ENCODE measurements at places on chromosomes 11 and 22.

GRCh38 chr11:3340025-3340424 is 38.9 kb downstream of the ZNF195 start:
- no peak for DNase-seq

DNA sequence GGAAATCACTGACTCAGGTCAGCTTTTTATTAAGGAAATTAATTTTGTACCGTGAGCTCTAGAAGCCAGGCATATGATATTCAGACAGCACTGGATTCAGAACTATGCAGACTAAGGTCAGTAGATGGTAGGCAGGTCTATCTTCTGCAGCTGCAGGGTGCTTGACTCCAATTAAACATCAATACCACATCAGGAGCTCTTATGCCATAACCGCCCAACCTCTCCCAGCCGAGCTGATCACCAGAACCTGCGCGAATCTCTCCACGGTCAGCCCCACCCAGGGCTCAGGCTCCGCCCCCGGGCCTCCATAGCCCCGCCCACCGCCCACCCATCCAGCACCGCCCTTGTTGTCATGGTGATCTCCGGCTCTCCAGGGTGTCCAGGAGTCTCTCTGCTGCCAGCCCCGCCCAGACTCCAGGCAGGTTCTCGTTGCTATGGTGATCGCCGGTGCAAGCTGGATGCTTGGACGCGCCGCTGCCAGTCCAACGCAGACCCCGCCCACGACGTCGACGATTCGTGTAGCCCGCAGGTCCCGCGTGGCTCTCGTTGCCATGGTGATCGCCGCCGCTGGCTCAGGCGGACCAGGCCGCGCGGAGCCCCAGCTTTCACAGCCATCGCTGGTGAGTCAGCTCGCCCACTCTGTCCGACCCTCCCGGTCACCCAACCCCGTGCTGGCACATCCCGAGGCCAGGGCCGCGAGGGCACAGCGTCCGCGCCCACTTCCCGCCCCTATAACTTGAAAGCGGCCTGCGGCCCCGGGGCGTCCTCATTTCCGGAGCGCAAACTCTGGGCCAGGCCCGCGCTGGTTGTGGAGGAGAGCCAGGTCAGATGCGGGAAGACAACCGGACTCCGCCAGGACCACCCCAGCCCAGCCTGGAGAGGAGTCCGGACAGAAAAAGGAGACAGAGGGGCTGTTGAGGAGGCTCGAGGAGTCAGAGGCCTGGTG is at the start of gene RAB36:
TSS of gene RAB36 (plus strand) at position 546 of the 946 bp plus-strand sequence. CDS start 1,140 bp downstream, outside the sequence.
- DNase-seq = peak; percentile 78

DNA sequence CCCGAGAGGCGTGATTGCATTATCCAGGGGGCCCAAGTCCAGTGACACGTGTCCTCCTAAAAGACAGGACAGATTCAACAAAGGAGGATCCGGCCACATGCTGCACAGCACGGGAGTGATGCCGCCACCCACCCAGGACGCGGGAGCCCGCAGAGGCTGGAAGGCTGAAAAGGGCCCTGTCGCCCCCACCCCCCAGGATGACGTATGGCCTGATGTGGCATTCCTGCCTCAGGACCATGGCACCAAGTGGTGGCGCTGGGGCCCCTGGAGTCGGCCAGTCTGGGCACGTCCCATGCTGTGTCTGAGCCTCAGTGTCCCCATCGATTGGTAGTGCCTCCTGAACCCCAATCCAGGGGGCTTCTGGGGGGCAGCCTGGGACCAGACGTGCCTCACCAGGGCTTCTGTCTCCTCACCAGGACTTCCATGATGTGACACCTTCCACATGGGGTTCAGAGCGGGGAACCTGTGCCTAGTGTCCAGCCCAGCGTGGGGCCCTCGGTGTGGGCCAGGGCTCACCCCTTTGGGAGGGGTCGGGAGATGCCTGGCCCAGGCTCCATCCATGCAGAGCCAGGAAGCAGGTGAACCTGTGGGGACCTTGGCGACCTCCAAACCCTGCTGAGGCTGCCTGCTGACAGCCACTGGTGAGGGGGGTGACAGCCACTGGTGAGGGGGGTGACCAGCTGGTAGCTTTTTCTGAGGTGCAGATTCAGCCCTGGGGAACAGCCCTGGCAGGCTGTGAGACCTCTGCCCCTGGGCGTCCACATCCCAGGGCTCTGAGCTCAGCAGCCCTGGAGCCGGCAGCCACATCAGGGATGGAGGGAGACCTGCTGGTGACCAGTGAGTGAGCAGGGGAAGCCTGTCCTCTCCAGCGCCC is 75.3 kb downstream of the KCNQ1 start:
- DNase-seq = no peak

DNA sequence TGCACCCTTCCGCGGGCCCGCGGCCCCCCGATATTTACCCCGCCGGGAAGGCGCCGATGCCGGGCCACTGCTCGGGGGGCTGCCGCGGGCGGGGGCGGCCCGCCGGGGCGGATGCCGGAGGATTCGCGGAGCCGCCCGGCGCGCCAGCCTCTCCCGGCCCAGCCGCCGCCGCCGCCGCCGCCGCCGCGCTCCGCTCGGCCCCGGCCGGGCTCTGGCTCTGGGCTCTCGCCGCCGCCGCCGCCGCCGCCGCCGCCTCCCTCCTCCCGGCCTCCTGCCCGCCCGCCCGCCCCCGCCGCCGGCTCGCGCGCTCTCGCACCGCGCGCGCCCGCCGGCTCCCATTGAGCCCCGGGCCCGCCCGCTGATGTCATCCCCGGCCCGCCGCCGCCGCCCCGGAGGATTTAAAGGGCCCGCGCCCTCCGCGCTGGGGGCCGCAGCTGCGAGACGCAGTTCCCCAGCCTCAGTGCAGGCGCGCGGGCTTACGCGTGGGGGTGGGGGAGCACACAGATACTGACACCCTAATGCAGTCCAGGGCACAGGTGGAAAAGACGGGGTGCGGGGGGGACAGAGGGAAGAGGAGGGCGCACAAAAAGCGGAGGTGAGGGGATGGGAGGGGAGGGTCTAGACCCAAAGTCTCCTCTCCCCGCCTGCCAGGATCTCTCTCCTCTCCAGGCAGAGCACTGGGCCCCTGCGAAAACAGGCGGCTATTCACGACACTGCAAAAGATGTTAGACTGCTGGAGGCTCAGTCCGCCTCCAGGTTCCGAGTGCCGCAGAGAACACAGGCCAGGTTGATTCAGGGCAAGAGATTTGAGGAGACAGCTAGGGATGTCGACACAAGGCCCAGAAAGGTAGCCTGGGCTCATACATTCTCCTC is at the start of gene CSNK1E:
TSS of gene CSNK1E (minus strand) at position 312 of the 873 bp plus-strand sequence. CDS start 3,276 bp downstream, outside the sequence.
- peak; percentile 48 for DNase-seq

- DNase-seq = no peak
These were observed 221.1 kb downstream of the LARGE1 start for GRCh38 chr22:33699176-33699575.

- DNase-seq = no peak
These were observed 12.3 kb downstream of the TSKU start for GRCh38 chr11:76795290-76795935.

- DNase-seq = no peak
These were observed 18.5 kb downstream of the ATL3 start for GRCh38 chr11:63652671-63653070.

GRCh38 chr22:38973289-38974169 is 8.6 kb upstream of the APOBEC3B start:
- DNase-seq = peak; percentile 34

DNA sequence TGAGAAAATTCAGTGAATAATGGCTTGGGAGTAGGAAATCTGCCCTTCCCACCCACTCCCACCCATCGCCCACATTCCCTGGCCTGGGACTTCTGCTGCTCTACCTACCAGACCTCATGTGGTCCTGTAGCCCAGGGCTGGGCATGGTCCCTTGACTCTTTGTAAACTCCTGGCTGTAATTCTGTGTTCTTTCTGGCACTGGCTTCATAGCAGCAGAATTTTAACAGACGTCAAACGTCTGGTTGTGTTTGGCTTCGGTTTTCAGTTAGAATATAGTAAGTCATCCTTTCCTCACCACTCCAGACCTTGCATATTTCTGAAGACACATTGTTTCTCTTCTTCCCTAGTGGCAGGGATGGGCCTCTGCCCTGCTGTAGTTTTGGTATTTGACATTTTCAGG is 210.6 kb downstream of the CSNK2A3 start:
- no peak for DNase-seq

DNA sequence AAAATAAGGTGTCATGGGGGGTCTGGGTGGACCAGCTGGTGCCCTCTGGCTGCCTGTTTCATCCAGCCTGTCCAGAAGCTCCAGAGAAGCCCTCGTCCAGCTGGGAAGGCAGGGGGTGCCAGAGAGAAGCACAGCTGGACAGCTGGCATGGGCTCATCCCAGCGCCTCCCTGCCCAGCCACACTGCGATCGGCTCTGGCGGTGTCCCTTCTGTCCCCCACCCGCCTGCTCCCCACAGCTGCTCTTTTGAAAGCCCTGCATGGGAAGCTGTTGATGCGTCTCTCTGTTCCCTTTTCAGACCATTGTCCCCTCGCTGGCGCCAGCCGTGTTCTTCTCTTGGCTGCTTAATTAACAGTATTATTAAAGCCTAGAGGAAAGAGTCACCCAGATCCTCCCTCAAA is 86.5 kb downstream of the MN1 start:
- no peak for DNase-seq

DNA sequence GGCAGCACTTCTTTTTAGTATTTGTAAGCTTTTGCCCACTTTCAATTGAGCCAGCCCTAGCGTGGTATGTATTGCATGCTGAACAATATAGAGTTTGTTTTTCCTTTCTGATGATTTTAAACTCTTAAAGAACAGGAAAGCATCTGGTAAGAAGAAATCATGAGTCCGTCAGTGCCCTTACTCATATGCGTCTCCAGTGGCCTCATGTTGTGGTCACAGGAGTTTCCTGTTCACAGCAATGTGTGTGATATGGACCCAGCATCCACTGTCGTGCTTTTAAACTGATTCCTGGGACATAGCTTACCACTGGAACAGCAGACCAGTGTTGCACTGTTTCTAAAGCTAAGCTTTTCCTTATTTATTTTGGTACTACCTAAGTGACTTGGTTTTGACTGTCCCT is 40.1 kb downstream of the BID start:
- DNase-seq = no peak

GRCh38 chr22:44276706-44277356 is 35.9 kb downstream of the SHISAL1 start:
- no peak for DNase-seq

DNA sequence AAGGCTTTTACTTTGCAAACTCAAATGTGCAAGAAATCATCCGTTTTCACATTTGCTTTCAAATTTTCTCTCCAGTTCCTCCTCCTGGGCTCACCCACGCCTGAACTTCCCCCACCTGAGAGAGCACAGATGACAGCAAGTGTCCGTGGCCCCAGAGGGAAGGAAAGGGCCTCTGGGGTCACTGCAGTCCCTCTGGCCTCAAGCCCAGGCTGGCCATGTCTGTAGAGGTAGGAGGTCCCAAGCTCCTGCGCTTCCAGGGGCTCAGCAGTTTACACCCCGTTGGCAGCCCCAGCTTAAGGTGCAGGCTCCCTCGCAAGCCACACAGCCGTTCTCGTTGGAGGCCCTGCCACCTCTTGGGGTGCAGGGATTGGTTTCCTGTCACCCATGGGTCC is 40.5 kb upstream of the PRDM11 start:
- no peak for DNase-seq

DNA sequence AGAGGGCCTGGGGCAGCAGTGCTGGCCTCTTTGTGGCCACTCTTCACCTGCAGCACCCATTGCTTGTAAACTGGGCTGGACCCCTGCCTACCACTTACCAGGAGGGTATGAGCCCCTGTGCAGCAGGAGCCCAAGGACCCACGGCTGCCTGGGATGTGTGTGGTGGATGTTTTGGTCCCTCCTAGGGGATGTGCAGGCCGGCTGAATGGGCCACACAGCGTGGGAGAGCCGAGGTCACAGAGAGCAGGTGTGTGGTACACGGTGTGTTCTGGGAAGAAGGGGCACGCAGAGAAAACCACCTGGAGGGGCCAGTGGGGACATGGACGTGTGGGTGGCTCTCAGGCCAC is 19.3 kb upstream of the GNB1L start:
- DNase-seq = no peak

DNA sequence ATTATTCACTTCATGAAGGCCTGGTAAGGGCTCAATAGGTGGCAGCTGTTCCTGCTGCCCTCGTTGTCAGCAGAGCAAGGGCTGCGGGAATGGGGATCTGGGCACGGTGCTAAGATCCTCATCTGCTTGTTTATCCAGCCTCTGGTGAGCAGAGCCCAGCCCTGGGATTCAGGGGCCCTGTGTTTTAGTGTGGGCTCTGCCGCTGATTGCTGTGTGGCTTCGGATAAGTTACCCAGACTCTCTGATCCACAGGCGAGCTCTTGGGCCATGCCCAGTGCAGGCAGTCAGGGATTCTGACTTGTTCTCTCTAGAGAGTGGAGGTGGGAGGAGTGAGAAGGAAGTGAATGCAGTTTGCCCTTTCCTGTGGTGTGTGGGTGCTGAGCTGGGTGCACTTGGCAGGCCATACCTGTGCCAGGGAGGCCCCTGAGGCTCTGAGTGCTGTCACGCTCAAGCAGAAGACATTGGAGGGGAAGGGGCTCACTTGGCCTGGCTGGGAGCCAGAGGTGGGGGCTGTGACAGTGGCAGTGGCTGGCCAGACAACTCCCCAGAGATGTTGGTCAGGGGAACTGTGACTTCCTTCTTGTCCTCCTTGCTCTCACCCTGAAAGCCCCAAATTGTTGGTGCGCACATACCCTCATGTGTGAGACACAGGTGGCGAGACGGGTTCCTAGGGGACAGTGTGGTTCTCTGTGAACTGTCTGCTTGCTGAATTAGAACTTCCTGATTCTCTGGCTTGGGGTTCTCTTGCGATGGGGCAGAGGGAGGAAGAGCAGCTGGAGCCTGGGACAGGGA is 43.7 kb downstream of the CD82 start:
- no peak for DNase-seq

DNA sequence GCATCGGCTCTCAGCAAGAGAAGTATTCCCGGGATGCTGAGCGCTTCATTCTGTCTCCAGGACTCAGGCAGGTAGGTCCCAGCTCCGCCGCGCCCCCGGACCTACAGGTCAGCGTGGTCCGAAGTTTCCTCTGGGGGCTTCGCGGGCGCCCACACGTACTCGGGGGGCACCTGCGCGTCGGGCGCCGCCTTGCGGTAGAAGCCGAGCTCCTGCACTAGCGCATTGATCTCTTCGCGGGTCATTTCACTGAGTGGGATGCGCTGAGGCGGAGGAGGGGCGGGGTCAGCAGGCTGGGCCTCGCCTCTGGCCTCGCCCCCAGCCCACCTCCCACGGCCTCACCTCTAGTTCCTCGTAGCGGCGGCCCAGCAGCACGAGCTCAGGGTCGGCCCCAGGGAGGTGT is 2.5 kb downstream of the SELENOM start:
- DNase-seq = no peak

Data from activated CD4-positive, alpha-beta T cell treated with anti-CD3 and anti-CD28 coated beads, Interleukin-2, amount 50 U/mL, for 24 hours (primary cell).